ENCODE measurements at places on chromosomes 11 and 22.

- DNase-seq: no peak
Observed at GRCh38 chr11:113167599-113167998, 146.8 kb upstream of the TTC12 start.

DNA sequence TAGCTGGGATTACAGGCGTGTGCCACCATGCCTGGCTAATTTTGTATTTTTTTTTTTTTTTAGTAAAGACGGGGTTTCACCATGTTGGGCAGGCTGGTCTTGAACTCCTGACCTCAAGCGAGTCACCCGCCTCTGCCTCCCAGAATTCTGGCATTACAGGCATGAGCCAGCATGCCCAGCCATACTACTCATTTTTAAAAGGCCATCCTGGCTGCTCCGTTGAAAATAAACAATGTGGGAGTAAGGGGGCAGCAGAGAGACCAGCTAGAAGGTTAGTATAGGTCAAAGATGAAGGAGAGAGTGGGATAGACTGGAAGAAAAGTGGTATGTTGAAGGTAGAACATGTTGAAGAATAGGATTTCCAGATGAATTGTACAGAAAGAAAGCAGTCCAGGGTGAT, 17.6 kb upstream of the LIN7C start:
- DNase-seq: no peak

GRCh38 chr11:10998674-10999073, 140.8 kb upstream of the ZBED5 start:
- DNase-seq: no peak

GRCh38 chr11:26842478-26843282, 120.8 kb upstream of the SLC5A12 start:
- DNase-seq: no peak

DNA sequence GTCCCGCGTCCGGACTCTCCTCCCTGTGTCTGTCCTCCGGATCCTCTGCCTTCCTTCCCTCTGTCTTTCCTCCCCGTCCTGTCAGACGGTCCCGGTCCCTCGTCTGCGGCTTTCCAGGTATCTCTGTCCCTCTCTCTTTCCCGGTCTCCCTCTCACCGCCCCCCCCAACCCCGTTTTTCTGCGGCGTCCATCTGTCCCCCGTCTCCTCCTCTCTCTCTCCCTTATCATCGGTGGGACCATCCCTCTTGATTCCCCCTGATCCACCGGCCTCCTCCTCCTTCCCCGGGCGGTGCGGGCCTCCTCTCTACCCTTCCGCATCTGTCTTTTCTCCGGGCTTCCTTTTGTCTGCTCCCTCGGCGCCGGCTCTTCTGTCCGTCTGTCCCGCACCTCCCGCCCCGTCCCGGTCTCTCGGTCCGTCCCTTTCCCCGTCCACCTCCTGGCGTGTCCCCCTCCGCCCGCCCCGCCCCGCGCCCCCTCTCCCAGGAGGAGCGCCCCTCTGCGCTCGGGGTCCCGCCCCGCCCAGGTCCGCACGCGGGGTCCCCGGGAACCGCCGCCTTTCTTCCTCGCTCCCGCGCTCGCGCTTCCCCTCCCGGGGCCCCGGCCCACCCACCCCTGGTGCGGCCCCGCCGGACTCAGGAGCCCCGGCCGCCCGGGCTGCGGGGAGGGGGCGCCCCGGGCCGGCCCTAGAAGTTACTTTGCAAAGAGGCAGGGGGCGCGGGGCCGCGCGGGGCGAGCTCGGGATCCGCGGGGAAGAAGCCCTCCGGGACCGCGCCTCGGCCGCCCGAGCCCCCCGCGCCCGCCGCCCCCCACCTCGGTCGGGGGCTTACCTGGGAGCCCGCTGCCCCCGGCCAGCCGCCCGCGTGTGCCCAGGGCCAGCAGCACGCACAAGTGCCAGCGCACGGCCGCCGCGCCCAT, 568 bp downstream of the SCUBE1 start:
- DNase-seq: no peak

DNA sequence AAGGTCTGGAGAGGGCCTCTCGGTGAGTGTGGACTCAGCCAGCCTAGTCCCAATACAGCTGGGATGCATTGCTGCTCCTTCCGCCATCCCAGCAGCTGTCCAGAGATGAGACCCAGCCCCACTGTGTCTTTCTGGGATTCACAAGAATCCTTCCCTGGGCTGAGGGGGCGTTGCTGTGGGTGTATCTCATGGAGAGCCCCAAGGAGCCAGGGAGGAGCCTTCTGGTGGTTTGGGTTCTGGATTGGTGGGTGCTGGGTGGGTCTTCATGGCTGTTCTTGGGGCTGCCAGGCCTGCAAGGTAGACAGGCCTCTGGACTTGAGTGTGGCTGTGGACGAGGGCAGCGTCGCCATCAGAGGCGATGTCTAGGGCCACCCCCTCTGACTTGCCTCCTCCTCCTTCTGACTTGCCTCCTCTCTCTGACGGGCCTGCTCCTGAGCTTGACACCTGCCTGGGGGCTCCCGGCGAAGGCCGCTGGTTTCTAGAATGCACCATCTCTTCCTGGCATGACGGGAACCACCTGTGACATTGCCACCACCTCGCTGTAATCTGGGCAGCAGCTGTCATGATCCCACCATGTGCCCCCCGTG, 17.2 kb downstream of the KCNQ1 start:
- DNase-seq: no peak

GRCh38 chr11:42490506-42490905, 821.3 kb upstream of the API5 start:
- DNase-seq: no peak

GRCh38 chr11:110984147-110984546, 261.4 kb upstream of the POU2AF2 start:
- DNase-seq: no peak

- DNase-seq: peak; percentile 8
Observed at GRCh38 chr11:88016392-88017170, 158.7 kb downstream of the RAB38 start.

DNA sequence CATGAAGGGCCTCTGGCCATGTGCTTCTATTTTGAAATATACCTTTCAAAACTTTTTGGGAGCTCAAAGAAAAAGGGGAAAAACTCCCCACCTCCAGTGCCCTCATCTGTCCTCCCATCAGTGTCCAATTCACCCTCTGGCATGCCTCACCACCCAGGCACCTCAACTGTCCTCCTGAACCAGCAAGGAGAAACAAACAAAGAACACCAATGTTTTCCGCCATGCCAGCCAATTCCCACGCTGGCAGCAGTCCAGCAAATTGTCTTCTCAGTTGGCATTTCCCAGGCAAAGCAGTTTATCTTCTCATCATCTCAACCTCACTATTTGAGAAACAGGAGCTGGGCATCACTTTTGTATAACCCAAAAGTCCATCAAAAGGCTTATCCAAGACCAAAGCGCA, 496.9 kb downstream of the SOX6 start:
- no peak for DNase-seq

GRCh38 chr11:104142698-104143097, 21.2 kb downstream of the PDGFD start:
- no peak for DNase-seq

DNA sequence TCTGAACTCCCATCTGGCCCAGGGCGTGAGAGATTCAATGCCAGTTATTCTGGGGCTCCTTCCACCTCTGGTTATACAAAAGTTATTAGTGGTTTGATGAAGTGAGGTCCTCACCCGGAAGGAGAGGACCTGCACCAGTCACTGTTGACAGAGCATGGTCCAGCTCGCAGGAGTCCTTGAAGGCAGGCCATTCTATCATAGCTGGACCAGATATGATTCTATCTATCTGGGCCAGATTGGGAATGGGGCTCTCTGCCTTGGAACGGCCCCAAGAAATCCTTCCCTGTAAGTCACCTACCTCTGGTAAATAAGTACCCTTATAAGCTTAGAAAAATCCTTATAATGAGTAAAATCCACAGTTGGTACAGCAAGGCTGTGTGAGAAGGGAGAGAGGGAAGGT, 50.7 kb downstream of the C11orf91 start:
- DNase-seq: no peak

GRCh38 chr22:32776397-32776796, 25.1 kb upstream of the TIMP3 start:
- DNase-seq: no peak

GRCh38 chr11:37755521-37755920, 1157.5 kb upstream of the RAG2 start:
- DNase-seq: no peak

- no peak for DNase-seq
Observed at GRCh38 chr11:61513143-61513765, 4.7 kb downstream of the LRRC10B start.

GRCh38 chr11:10457901-10458300, 2.8 kb downstream of the AMPD3 start:
- no peak for DNase-seq

GRCh38 chr22:45238957-45239680, 1.6 kb downstream of the KIAA0930 start:
- DNase-seq: no peak

DNA sequence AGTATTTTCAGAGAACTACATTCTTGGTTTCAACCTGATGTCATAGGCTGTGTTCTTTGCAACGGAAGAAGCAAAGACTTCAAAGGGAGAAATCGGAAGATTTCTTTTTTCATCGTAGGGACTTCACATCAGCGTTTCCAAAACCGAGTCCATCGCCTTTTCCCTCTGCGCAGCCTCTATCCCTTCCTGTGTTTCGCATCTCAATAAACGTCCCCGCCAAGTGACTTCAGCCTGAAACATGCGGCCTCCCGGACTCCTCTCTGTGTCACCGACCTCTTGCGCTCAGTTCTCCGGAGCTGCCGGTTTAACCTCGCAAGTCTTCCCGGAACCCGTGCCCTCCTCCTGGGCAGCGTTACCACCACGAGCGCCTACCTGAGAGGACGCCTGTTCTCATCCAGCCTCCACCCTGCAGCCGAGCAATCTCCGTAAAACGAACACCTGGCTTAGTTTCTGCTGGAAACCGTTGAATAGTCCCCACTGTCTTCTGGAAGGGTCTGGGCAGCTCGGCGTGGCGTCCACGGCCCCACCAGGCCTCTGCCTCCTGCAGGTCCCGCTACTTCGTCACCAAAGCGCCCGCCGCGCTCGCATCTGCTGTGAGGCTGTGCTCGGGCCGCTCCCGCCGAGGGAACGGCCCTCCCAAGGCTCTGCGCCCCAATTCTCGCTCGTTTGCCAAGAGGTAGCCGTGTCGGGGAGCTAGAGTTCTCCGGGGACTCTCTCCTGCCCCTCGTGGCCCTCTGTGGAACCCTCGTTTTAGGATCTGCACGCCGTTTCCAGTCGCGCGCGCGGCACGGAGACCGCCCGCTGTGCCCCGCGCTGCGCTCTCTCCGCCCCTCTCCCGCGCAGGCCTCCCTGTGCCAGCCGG, at the start of gene GLB1L3:
TSS of gene GLB1L3 (plus strand) at position 846 of the 862 bp plus-strand sequence. CDS start 362 bp downstream, outside the sequence.
- DNase-seq: peak; percentile 76

DNA sequence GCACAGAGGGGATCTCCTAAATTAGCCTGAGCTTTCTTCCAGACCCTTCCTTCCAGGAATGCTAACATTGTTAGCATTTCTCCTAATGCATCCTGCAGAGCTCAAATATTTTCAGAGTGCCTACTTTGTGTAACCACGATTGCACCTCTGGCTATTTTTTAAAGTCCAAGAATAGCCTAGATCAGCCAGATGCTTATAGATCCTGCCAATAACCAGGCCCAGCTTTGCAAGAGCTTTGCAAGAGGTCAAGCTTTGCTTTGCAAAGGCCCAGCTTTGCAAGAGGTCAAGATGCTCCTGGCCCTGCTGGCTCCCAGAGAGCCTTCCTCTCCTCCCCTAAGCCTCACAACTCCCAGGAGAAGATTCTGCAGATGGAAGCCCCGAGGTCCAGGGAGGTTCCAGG, 491.9 kb downstream of the MN1 start:
- no peak for DNase-seq

DNA sequence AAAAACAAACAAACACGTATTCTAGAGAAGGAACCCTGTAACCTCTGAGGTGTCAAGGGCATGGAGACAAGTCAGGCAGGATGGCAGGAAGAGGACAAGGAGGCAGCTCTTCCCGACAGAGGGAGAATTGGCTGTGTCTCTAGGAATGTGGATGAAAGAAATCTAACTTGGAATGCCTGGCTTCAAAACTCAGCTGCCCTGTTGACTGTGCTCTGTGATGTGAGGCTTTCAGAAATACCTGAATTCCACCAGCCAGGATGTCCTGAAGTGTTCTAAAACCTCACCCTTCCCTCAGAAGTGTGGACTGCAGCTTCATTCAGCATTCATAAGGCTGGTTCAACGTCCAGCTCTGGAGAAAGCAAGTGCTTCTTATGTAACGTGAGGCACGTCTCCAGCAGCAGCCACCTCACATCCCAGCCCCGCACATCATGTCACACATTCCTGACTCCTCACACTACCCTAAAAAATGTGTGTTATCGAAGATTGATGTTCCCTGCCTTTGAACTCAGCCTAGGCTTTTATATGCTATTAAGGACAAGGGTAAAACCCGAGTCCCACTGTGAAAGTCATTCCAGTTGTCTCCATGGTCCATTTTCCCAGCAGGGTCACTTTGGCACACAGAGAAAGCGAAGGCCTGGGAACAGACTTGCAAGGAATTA, 398.9 kb downstream of the ETS1 start:
- no peak for DNase-seq

DNA sequence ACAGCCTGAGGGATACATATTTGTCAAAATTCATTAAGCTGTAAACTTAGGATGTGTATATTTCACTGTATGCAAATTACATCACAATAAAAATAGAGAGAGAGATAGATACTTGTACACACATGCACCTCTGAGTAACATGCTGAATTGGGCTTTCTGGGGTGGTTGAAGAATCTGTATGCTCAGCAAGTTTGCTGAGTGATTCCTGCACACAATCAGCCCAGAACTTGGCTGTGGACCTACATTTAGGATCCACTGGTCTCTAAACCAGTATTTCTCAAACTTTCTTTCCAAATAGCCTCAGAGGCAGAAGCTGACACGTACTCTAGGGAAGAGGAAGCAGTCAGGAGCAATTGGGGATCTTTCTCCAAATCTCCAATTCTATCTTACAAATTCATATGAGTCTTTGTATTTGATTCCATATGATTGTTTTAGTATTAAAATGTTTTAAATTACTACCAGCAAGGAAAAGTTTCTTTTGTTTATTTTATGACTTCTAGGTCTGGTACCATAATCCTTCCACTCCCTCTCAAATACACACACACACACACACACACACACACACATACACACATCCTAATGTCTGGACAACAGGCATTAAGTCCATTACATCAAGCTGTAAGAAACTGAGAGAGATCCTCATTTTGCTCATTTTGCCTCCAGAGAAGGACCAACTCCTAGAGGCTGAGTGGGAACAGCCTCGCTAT, 20.0 kb downstream of the SYT13 start:
- DNase-seq: no peak

DNA sequence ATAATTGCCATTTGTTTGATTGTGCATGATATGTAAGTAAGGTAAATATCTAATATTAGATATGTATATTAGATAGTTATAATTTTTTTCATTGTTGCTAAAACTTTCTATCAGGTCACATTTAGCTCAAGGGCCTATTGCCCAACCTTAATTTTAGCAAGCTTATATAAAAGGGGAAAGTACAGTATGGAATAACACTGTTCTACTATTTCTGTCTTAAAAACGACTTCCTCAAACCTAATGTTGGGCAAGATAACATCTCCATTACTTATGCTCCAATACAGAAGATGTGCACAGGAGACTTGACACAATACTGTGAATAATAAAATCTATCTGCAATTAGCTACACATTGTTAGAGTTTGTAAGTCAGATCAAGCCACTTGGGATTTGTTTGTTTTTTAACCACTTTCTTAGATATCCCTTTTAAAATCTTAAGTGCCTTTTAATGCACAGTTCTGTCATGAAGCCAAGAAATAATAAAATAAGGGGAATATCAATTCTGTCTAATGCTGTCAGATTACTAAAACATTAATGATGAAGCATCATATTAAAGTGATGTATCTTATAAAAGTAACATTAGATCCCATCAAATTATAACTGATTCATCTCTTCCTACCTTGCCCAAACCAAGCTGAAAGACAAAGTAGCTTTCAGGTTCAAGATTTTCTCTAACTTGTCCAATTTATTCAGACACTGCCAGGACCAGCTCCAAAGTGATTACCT, 98.1 kb downstream of the SIK3 start:
- DNase-seq: no peak

All from stimulated activated CD8-positive, alpha-beta memory T cell treated with anti-CD3 and anti-CD28 coated beads, Interleukin-7, amount 100 ng/mL, for 48 hours (primary cell).